ENCODE measurements at places on chromosomes 2 and 18.

DNA sequence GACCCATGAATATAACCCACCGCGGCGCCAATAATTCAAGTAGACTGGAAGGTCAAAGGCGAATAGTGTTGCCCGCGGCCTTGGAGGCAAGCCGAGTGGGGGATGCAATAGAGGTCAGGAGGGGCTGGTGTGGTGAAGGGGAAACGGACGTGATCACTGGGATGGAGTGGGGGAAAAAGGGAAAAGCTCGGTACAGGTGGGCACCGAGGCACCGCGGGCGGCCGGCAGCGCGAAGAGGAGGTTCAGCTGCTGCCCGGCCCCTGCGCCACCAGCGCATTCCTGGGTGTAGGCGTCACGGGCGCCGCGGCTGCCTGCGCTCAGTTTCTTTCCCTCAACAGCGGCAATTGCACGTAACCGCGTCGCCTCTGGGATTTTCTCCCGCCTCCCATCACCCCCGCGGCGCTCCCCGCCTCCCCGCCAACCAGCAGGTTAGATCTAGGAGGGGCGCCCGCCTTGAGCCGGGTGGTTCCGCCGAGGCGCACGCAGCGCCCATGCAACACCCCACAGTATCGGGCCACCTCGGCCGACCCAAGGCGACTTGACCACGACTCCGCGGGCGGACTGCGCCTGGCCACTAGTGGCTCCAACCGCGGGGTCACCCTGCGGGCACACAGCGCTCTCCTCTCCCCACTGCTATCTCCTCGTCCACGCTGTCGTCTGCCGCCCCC is 1.5 kb downstream of the RND3 start:
- DNase-seq = peak; percentile 56

GRCh38 chr18:51588616-51589015 is 391.1 kb upstream of the MEX3C start:
- DNase-seq = no peak

GRCh38 chr2:148553332-148553887 is 91.1 kb upstream of the EPC2 start:
- DNase-seq = no peak

DNA sequence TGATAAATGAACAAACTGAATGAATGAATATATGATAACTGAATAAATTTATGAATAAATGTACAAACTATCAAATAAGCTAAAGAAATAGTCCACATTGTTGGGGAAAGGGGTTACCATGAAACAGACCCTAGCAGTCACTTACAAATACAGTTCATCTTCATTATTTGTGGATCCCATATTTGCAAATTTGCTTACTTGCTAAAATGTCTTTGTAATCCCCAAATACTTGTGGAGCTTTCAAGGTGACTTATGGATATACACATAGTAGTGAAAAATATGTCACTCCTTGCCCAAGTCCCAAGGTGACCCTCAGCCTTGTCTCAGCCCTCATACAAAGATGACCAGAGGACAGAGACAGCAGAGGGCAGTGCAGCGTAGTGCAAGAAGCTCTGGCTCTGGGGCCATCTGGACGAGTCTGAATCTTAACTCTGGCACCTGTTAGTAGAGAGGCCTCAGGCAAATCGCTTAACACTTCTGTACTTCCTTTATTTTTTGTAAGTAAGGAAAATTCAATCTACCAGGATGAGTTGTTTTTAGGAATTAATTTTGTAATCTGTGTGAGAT is 3.1 kb downstream of the PAIP2B start:
- DNase-seq = peak; percentile 56

- DNase-seq = no peak
Measured at GRCh38 chr2:221705185-221705877, 133.2 kb upstream of the EPHA4 start.

- DNase-seq = no peak
Measured at GRCh38 chr18:72360634-72361033, 183.5 kb downstream of the CBLN2 start.

GRCh38 chr18:63970809-63971205 is 926 bp downstream of the SERPINB8 start:
- peak; percentile 19 for DNase-seq

- DNase-seq = no peak
Measured at GRCh38 chr2:15677141-15677843, 85.6 kb downstream of the DDX1 start.

DNA sequence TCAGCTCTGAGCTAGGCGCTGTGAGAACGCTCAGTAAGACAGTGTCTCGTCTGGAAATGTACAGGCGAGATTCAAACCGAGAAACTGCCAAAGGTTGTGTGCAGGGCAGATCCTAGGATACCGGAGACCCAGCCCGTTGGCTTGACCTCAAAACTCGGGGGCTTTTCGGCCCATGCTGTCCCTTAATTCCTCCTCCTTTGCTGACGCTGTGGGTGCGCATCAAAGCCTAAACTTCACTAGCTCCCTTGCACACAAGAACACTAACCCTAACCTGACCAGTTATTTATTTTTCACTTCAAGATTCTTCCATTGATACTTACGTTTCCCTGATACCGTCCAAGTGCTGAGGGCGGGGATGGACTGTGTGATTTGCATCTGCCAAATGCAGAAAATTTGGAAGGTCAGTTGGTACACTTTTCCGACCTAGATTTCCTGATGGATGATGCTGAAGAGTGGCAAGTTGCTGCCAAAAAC is 1.0 kb upstream of the AAK1 start:
- no peak for DNase-seq

DNA sequence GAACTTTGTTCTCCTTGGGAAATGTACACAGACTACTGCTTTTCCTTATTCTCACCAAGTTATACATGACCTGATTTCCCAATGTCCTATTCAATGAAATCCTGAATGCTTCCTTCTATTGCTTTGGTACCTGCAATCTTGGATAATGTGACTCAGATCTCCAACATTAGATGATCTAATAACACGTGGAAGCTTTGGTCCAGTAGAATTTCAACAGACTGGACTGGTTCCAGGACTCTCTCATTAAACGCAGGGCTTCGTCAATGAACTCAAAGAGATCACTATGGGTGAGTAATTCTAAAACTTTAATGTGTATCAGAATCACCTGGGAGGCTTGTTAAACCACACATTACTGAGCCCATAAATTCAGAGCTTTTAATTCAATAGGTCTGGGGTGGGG is 413.6 kb upstream of the KCNH7 start:
- DNase-seq = no peak

- DNase-seq = no peak
Measured at GRCh38 chr2:223626716-223627115, 24.6 kb upstream of the SCG2 start.

DNA sequence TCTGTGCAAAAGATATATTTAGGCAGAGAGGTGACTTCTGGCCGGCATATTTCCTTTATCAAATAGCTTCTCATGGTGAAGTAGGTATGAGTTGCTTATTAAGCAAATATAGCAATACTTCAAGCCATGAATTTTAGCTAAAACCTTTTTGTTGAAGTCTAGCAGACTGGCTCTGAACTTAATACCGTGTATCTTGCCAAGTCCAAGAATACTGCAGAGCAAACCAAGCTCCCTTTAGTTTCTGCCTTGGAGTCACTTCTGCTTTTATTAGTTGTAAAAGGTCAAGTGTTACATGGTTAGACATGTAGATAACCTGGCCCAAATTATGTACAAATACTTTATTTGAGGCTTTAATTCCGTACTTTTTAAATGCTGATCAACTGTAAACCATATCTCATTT is 627.6 kb upstream of the PKDCC start:
- DNase-seq = no peak

DNA sequence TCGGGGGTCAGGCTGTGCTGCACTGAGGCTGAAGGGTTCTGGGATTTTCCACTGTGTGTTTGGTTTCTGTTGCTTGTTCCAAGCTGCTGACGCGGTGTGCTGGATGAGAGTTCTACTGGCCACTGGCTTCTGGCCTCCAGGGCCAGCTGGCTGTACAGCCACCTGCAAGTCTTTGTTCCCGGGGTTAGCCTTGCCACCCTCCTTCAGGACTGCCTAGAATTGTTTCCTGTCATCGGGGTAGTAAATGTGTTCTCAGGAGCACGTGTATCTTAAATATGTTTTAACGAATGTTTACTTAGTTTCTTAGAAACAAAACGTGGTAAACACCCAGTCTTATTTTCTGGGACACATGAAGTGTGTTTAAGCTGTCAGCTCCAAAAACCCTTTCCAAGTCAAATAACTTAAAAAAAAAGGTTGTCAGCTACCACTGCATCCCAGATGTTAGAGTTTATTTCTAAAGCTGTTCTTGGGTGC is 231.2 kb downstream of the AGAP1 start:
- DNase-seq = no peak

GRCh38 chr2:226915846-226916360 is 80.0 kb downstream of the RHBDD1 start:
- DNase-seq = no peak

DNA sequence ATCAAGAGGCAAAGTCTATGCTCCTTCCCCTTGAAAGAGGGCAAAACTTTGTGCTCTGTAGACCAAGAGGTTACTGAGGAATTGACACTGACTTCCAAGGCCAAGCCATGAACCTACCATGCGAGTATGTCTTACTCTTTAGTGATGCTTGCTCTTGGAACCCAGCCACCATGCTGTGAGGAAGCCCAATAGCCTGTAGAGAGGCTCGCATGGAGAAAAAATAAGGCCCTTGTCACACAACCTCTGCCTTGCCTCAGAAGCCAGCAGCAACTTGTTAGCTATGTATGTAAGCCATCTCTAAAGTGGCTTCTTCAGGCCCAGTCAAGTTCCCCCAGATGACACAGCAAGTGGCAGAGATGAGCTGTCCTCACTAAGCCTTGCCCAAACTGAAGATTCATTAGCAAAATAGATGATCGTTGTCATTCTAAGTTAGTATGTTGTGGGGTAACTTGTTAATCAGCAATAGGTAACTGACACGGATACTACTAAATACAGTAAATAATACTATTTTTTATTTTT is 66.1 kb upstream of the RGPD5 start:
- no peak for DNase-seq

DNA sequence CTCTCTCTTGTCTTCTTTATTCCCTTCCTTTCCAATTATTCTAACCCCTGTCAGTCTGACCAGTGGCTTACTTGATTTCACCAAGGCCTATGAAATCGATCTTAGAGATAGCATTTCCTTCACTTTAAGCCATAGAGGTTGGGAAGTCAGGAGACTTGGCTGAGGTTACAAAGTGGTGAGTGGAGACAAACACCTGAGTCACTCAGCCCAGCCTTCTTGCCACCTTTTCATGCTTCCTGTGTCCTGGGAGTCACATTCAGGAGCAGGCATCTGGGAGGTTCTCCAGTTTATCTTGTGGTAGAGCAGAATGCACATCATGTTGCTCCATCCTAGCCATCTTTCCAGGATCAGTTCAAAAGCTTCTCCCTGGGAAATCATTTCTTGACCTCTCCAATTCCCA is 59.1 kb downstream of the VSNL1 start:
- DNase-seq = no peak

DNA sequence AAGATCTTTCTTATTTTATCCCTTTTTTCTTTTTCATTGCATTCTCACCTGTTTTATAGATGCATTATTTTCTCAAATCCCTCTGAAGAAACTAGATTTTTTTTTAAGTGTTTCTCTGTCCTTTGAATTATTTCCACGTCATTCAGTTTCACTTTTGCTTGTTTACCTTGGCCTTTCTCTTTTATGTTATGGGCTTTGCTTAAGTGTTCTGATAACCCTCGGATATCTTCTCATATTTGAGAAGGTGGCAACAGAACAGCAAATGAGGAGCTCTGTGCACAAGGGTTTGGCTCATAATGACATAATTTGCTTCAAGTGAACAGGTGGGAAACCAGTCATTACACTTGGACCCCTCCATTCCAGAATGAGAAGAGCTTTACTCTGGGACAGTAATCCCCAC is 111.9 kb downstream of the C1D start:
- DNase-seq = no peak

DNA sequence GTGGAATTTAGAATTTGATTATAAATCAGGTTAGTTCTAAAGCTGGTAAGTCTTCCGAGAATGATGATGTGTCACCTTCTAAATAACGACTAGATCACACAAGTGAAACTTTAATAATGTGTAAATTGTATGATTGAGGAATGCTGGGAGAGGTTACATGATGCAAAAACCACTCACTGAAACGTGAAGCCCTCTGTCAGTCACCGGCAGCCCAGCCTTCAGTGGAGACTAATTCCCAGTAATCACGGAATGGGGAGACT is 45.9 kb upstream of the ROCK2 start:
- DNase-seq = no peak

DNA sequence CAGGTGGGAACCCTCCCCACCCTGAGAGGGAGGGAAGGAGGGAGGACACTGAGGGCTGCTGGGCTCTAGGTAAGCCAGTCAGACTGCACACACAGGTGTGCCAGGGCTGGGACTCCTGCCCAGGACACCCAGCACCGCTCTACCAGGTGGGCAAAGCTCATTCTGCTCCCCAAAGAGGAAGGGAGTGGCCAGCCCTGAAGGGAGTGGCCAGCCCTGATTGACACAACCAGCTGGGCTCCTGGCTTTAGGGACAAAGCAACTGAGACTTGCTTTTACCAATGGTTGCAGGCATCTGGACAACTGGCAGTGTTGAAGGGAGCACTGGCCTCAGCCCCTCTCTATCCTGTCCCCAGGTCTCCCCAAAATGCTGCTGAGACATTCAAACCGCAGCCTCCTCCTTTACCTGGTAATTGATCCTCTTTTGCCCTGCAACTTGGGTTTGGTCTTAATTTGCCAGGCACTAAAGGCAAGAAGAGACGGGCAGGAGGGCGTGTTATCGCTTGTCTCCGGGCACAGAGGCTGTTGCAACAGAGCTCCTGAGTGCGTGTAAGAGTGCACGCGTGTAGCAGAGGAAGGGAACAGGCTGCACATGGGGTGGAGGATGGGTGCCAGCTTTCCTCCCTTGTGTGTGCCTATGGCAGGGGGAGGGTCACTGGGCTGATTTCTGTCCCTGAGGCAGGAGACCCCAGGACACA is 14.5 kb upstream of the FOSL2 start:
- no peak for DNase-seq

DNA sequence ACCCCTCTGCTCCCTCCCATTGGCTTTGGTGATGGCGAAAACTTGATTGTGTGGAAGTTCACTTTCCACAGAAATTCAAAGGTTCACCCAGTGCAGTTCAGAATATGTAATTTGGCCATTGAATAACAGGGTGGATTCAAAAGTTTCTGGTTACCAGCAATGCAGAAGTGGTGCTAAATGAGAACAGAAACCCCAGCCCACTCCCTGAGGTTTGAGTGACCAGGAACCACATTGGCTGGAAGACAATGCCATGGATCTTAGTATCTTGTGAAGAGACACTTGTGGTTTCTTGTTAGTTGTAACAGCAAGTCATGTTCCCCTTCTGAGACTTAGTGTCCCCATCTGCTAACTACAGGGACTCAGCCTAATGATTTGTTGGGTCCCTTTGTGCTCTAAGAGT is 49.8 kb downstream of the QPCT start:
- no peak for DNase-seq

- no peak for DNase-seq
Measured at GRCh38 chr2:241977557-241978300, 108.2 kb downstream of the RTP5 start.

GRCh38 chr18:13007248-13007560 is 16.0 kb downstream of the CEP192 start:
- DNase-seq = no peak

DNA sequence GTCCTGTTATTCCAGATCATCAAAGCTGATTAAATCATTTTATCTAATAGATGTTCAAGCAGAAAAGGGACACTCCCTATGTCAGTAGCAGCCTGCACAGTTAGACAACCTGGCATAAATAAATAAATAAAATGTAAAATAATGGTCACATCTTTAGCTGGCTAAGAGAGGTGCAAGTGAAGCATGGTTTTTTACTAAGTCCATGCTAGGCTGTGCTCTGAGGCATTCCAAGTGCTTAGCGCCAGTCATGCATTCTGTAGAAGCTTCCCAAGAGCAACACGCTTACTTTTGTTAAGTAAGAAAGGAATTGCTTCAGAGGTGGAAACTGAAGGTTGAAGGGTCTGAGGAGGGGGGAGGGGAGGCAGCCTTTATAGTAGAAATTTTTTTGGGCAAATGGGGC is 351.2 kb downstream of the CDH2 start:
- no peak for DNase-seq
